ENCODE measurements at places on chromosomes 13 and 19. TPM values are rescaled to one million over a fixed set of nuclear protein-coding genes. Genes with fewer than 3 reads are reported as not detected.

The SHKBP1 gene
- total RNA-seq = 63.5 TPM

The CFAP97D2 gene
- not detected for total RNA-seq

The OR4F17 gene
- total RNA-seq = not detected

The FLT1 gene
- not detected for total RNA-seq

The ARHGAP33 gene
- total RNA-seq = 6.4 TPM

The ACER1 gene
- not detected for total RNA-seq

DNA sequence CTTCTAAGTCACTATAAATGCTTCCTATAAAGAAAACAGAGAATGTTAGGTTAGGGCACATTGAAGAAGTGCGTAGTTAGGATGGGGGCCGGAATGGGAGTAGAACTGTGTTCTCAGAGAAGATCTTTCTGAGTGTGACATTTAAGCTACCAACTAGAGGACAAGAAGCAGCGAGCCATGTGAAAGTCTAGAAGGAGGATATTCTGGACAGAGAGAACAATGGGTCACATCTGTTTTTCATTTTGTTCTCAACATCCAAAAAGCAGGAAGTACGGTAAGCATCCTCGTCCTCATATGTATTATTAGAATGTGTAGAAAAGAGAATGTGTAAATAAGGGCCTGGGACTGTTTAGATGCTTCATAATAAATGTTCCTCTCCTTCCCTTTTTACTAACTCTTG, 44.5 kb upstream of the PARP4 start:
- DNase-seq = no peak

DNA sequence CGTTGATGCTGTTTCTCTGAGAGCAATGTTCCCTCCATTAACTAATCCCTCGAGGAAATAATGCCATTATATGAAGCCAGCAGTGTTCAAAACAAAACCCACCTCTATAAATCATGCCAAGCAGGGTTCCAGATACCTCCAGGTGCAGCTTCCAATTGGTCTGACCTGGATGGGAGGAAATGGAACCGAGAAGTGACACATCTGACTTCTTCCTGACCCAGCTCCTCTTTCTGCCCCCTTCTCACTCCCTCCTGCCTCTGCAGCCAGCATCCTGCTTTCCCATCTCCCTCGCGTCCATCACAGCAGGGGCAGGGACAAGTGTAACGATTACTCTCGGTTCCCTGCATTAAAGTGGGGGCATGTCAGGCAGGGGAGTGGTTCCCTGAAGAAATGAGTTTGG, 37.5 kb downstream of the HSPH1 start:
- no peak for DNase-seq

DNA sequence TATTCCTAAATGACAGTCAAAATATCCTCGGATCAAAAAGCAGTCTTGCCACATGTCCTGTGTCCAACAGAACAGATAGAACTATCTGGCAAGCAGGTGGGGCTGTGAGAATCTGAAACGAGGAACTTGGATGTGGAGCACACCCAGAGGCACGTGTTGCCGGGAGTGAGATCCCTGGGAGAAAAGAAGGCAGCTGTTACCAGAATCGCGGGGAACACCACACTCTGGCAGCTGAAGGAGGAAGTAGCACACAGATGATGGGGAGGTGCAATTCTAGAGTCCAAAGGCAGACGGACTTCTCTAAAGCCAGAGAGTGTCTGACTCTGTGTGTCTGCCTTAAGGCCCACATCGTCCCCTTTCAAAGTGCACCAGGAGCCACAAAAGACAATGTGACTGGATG, 22.3 kb downstream of the SLC7A1 start:
- DNase-seq = peak; percentile 90

DNA sequence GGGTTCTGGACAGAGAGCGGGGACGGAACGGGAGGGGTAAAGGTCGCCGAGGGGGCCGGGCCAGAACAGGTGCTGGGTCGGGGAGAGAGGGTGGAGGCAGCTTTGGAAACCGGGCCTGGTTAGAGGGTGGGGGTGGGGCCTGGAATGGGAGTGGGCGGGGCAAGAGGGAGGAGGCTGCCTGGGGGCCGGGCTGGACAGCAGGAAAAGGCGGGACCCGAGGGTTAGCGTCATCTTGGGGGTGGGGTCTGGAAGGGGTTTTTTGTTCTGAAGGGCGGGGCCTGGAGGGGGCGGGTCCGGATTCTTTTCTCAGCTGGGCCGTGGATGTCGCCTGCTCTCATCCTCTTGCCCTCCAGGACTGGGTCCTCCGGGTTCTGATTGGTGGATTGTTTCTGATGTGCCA, 4.3 kb upstream of the ZNF813 start:
- DNase-seq = no peak

DNA sequence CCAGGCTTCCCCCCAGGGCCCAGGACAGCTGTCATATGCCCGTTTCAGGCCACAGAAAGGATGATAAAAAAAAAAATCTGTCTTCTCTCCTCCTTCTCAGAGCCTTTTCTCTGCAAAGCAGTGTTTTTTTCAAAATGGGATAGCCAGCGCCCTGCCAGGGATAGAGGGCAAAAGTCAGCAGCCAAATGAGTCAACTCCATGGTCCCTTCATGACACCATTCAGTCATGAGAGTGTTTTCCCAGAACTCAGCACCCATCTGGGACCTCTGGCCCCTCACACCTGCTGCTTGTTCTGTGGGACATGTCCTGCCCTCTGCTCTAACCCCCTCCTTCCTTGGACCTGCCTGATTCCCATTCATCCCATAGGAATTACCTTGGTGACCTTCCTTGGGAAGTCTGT, 95.0 kb downstream of the CYSLTR2 start:
- DNase-seq = peak; percentile 66

GRCh38 chr13:27797228-27797624, 4.9 kb downstream of the GSX1 start:
- DNase-seq = no peak

DNA sequence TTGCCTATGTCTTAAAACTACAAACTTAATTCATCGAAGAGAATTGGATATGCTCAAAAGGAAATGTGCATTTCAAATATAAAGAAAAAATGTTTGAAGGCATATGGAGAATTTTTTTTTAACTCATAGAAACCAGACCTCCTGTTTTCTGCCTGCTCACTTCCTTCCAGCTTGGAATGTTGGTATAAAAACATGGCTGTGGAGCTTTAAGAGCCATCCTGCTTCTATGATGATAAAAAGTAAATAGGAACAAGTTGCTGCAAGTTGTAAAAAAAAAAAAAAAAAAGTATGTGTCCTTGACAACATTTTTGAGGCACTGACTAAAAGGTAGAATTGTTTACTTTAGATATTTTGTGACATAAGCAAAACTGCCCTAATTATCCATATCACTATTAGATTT, 1230.7 kb downstream of the PCDH9 start:
- DNase-seq = no peak

GRCh38 chr19:5987077-5987818, 9.3 kb upstream of the RANBP3 start:
- peak; percentile 57 for DNase-seq

DNA sequence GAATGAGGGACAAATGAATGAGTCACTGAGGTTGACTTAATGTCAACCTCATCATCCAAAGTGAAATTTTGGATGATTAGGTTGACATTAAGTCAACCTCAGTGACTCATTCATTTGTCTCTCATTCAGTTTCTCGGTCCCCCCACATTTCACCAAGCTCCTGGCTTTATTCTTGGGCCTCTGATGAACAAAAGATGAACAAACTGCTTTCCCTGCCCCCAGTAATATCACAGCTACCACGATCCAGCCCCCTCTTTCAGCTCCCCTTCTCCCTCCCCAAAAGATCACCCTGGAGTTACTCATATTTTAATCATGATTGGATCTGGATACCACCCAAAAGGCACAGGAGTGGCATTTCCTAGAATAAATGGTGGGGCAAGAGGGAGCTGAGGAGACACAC, 10.8 kb downstream of the CEACAM18 start:
- no peak for DNase-seq

DNA sequence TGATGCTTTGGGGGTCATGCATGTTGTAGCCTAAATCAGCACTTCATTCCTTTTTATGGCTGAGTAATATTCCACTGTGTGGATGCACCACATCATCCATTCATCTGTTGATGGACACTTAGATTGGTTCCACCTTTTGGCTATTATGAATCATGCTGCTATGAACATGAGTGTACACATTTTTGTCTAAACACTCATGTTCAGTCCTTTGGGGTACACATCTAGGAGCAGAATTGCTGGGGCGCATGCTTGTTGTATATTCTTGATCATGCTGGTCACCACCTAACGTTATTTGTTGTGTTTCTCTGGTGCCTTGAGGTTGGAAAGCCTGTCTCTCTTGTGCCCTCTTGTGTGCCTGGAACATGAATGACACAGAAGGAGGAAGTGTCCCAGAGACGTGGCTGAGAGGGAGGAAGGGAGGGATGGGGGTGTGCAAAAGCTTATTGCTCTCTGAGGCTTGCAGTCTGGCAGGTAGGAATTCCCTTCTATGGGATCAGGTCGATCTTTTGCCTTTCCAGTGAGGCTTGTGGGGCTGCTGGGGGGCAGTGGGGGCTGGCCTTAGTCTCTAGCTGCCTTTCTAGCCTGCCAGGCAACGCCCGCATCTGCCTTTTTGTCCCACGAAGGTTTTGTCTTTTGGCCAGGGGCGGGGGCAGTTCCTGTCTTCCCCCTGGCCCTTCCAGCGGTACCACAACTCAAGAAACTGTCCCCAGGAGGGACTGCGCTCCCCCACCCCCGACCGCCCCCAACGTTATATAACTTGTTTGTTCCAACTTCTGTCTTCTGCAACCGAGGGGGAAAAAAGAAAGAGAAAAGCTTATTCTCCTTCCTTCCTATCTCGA, 7.6 kb downstream of the KLHL26 start:
- no peak for DNase-seq

DNA sequence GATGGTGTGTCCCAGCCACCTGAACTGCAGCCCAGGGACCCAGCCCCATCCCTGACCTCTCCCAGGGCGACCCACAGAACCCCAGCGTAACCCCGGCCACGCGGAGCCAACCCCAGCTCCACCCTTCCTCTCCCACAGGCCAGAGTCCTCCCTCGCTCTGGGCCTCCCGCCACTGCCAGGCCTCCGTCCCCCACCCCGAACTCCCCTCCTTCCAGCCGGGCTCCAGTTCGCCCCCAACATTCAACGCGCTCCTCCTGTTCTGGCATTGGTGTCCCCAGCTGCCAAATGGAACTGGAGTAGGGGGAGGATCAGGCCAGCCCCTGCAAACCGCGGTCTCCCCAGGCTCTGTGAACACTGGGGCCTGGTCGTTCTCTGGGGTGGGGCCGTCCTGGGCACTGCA, 7.4 kb downstream of the LINGO3 start:
- DNase-seq = no peak

DNA sequence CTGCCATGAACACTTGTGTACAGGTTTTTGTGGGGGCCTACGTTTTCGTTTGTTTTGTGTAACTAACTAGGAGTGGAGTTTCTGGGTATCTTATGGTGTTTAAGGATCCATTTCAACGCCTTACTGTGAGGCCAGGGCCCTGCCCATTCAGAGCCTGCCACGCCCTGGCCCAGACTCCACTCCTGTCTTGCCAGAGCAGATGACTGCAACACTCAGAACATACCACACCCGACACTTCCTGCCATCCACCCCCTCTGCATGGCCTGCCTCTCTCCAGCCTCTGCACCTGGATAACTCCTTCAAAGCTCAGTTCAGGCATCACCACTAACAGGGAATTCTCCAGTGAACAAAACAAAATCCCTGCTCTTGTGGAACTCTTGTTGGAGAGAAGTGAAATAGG, 43.2 kb downstream of the RGCC start:
- peak; percentile 40 for DNase-seq

- no peak for DNase-seq
Measured at GRCh38 chr19:31970027-31970461, 375.4 kb upstream of the ZNF507 start.
